ENCODE measurements at places on chromosomes 4 and X.

DNA sequence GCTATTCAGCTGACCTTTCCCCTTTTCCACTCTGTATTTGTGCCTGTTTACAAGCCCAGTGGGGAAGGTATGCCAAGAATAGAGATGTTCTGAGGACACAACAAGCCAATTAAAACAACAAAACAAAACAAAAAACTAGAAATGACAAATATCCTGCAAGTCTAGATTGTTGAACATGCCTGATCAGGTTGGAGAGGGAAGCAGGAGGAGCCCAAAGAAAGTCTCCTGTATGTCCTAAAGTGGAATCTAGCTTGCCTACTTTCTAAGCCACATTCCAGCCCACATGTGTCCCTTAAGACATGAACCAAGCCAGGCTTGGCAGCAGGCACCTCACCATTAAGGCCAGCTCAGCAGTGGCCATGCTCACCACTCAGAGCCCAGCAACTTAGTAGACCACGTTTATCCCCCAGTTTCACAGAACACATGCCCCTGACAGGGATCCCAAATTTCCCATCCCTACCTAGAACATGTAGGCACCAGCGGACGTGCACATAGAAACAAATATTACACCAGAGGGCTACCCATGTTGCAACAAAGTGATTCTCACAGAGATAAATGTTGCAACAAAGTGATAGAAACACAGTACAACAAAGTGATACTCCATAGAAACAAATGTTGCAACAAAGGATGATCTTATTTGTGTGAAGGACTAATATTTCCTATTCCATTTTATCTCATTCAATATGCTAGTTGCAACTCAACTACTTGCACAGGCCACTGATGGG is 48.3 kb downstream of the CD99L2 start:
- no peak for DNase-seq

DNA sequence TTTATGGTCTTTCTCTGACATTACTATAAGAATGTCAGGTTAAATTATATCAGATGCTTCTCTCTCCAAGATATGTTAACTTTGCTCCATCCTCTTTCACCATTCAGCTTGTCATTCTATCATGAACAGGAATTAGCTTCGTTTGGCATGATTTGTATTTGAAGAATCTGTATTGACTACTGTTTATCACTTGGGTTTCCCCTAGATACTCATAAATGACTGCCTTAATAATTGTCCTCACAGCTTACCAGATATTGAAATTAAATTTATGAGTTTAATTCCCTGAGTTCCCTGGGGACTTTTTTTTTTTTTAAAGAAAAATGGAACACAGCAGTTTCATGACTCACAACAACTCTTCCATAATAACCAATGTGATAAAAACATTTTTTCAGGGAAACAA is 76.2 kb upstream of the EOLA2 start:
- DNase-seq: no peak

- DNase-seq: no peak
Observed at GRCh38 chrX:53882331-53882730, 161.9 kb downstream of the PHF8 start.

DNA sequence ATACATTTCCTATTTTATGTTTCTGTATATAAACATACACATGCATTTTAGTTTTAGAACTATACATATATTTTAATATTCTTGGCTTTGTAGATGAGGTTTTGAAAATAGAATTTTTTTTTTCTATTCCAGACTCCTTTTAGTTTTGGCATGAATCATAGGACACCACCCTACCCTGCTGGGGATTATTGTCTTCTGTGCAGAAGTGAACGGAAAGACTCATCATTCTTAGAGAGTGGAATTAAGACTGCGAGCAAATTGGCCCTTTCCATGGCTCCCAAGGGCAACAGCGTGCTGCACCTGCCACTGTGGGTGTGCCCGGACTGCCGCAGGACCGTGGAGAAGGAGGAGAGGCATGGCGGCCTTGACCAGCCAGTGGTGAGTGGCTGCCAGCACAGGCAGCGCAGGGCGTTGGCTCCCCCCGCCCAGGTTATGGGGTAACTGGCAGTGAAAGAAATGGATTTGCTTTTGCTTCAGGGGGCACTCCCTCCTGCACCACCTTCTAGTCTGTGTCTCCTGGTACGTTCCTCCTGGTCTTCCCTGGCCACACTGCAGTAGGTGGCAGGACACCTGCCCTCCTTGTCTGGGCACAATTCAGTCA is 59.6 kb downstream of the FAM193A start:
- DNase-seq: no peak

DNA sequence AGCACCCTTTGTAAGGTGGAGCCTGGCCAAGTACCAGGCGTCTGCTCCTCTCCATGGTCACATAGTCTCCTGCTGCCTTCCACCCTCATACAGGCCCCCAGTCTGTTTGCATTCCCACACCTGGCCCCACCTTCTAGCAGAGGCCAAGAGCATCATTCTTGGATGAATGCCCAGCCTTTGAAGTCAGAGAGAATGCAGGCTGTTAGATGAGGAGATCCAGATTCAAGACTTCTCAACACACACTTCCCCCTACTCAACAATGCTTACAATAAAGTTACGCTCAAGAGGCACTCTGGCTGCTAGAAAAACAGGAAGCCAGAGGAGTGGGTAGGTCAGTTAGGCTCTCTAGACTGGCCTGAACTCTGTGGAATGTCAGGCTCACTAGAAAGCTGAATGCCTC is 43.3 kb downstream of the SHROOM4 start:
- no peak for DNase-seq

- no peak for DNase-seq
Observed at GRCh38 chr4:2082118-2082517, 23.0 kb downstream of the NAT8L start.

GRCh38 chrX:70219938-70220764 is 14.3 kb upstream of the AWAT1 start:
- no peak for DNase-seq

- DNase-seq: no peak
Observed at GRCh38 chr4:52957835-52958631, 95.9 kb downstream of the RASL11B start.

DNA sequence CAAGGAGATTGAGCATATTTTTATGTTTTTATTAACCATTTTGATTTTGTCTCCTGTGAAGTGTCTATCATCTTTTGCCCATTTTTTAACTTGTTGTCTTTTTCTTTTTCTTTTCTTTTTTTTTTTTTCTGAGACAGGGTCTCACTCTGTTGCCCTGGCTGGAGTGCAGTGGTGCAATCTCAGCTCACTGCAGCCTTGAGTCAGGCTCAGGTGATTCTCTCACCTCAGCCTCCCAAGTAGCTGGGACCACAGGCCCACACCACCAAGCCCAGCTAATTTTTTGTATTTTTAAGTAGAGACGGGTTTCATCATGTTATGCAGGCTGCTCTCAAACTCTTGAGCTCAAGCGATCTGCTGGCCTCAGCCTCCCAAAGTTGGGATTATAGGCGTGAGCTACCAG is 4.6 kb upstream of the ADD1 start:
- no peak for DNase-seq

GRCh38 chrX:46791927-46792809 is 33.2 kb upstream of the SLC9A7 start:
- no peak for DNase-seq

GRCh38 chrX:25015486-25016360 is at the start of gene ARX:
ARX (minus strand) TSS chrX:25015965; CDS start chrX:25015737, 228 bp downstream.
- no peak for DNase-seq

DNA sequence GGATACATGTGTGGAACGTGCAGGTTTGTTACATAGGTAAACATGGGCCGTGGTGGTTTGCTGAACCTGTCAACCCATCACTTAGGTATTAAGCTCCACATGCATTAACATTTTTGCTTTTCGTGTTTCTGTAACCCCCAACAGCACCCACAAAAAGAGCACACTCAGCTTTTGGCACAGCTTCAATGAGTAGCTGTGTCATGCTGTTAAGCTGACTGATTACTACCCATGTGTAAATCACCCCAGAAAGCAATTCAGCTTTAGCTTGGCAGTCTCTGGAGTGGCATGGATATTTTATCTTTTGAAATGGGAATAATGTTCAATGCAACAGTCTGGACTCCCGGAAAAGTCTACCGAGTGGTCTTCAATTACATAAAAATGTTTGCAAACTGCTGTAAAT is 734.3 kb downstream of the STIM2 start:
- no peak for DNase-seq

DNA sequence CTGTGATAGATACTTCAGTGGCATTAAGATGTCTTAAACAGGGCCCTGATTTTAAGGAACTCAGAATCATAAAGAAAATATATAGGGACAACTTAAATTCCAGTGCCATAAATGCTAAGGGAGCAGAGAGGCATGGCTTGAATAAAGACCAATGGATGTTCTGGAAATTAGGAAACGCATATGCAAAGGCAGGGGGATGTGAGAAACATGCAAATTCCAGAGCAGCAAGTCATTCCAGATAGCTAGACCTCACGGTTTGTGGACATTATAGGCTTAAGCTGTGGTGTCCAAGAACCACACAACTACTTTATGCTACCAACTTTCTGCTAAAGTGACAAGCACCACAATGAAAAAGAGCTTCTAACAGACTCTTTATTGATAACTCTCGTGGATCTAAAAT is 132.6 kb upstream of the ANK2 start:
- DNase-seq: no peak

DNA sequence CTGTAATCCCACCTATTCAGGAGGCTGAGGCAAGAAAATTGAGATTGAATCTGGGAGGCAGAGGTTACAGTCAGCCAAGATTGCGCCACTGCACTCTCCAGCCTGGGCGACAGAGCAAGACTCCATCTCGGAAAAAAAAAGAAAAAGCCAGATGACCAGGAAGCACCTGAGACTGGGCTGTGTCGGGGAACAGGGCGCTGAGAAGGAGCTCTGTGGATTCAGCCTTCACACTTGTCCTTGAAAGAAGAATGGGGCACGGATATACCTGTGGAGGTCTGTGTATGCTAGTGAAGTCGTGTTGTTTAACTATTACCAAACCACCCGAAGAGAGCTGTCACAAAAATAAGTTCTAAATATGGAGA is 39.3 kb upstream of the TADA2B start:
- DNase-seq: no peak

DNA sequence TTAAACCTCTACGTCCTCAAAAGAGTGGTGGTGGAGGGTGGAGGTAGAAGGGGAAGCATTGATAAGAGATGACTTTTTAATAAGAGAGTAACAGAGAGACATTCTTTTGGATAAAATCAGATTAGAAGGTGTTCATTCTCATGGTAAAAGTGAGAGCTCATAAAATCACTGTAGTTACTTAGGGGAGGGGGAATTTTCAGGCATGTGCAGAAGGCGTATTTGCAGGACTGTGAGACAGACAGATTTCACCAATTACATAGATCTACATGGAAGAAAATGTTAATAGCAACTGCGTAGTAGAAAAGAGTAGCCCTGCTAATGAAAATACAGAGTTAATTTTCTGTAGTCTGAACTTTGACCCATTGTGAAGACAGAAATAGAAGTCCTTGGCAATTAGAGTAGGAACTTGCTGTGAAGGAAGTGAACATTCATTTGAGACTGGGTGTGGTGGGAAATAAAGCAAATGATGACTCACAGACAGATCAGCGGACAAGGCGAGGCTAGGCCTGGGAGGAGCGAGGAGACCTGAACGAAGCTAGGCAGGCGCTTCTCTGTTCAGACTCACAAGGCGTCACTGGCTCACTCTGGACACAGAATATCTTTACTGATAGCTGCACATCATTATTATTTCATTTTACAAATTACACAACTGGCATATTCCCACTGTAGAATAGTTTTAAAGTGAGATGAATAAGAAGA is 57.2 kb upstream of the FAM9C start:
- DNase-seq: no peak

DNA sequence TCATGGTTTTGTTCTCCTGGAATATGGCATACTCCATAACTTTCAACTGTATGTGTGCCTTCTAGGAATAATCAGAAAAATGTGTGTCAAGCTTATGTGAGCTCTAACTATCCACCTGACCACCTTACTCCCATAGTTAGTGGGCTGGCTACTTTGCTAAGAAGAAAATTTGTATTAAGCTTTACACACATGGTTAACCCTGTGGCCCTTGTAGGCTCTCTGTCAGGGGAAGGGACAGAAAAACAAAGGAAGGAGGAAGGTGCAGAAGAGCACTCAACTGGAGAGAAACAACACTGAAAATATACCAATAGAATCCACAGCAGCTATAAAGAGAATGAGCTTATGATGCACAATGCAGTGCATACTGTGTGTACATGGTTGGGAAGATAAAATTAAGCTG is 84.6 kb downstream of the PPP3CA start:
- DNase-seq: no peak

DNA sequence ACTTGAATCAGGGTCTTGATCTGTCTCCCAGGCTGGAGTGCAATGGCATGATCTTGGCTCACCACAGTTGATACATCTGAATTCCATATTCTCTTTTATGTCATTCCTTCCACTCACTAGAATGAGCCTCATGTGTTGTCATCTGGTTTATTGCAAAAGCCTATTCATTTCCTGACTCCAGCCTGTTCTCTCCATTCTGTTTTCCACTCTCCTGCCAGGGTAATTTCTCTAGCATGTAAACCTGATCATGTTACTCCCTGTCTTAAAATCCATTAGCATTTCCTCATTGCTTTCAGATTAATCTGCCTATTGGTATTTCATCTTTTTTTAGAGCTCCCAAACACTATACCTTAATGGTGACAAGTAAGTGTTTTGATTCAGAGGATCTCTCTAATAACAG is 4.3 kb upstream of the DDX60L start:
- no peak for DNase-seq

Data from omental fat pad (tissue), 4 donors.